ENCODE measurements at places on chromosomes 7 and 10. TPM values are rescaled to one million over a fixed set of nuclear protein-coding genes. Genes with fewer than 3 reads are reported as not detected.

- no peak for DNase-seq
Measured at GRCh38 chr7:103632972-103633371, 187.0 kb upstream of the SLC26A5 start.

Gene LRRC17
- 299 TPM for total RNA-seq

DNA sequence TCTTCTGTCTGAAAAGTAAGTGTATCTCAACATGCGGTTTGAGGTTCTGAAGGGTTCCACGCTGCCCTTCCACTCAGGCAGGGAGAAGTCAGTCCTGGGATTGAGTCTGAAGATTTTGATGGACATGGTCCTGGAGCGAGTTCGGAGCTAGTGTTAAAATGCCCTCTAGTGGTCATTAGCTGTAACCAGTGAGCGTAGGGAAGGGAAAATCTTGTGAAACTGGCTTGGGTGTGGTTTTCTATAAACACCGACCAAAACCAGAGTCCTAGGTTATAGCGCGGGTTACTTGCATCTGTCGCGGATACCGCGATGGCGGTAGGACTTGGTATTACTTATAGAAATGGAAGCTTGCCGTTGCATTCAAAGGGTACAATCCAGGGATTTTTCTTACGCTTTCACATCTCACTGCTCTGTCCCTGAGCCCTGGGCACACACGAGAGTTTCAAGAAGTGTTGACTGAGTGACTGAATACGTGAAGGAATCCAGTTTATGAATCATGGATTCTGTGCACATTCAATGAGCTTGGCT is 348.2 kb upstream of the C7orf33 start:
- no peak for DNase-seq

GRCh38 chr7:122791959-122792545 is 89.3 kb upstream of the RNF148 start:
- no peak for DNase-seq

GRCh38 chr7:142516038-142516501 is 233.2 kb upstream of the PRSS1 start:
- no peak for DNase-seq

DNA sequence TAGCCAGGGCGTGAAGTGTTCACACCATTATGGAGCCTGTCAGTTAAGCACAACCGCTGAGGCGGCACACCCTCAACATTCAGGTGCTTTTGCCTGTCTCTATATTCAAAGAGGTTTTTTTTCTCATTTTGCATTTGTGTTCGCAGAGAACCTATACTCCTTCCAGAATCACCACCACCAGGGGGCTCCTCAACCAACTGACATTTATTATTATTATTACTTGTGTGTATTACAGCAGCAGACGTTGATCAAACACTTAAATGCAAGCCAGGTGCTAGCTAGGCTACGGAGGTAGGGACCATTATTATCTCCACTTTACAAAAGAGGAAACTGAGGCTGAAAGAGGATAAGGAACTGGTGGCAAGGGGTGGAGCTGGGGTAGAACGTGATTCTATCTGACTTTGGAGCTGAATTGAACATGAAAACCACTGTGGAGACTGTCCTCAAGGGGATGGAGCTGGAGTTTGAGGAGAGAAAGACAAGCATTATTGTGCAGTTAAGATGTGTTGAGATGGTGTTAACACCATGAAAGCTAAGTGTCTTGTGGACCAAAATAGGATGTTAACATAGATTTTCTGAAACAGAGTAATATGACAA is 133.8 kb upstream of the PLXNA4 start:
- no peak for DNase-seq

DNA sequence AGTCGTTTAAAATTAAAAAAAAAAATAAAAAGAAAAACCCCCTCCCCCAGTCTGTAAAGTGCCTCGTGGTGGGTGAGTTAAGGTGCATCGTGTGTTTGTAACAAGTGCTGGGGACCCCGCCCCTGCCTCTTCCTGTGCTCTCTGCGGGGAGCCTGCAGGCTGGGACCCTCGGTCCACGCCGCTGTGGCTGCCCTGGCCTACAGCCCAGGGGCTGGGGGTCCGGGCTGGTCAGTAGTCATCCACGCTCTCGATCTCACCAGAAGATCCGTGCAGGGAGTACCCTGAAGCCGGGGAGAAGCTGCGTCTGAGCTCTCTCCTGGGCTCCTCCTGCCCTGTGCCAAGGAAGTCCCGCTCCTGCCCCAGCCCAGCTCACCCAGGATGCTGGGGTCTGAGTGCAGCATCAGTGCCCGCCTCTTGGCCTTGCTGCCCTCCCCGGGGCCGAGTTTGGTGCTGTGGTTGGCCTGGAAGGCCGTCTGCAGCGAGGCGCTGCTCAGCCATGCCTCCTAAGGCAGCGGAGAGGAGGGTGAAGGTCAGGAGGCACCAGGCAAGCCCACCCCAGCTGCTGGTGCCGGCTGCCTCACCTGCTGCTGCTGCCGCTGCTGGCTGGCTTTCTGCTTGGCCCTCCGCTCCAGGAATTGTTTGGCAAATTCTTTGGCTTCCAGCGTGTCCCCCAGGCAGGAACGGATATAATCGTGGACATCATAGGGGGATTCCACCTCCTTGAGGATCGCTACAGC is 8.1 kb downstream of the GNB2 start:
- no peak for DNase-seq

- no peak for DNase-seq
Measured at GRCh38 chr10:4345877-4346646, 479.9 kb upstream of the AKR1E2 start.

Gene PNLIPRP1
- not detected for total RNA-seq

Gene HMX3
- total RNA-seq, result not detected

GRCh38 chr7:101916876-101917275 is 99.5 kb downstream of the CUX1 start:
- DNase-seq, result no peak

DNA sequence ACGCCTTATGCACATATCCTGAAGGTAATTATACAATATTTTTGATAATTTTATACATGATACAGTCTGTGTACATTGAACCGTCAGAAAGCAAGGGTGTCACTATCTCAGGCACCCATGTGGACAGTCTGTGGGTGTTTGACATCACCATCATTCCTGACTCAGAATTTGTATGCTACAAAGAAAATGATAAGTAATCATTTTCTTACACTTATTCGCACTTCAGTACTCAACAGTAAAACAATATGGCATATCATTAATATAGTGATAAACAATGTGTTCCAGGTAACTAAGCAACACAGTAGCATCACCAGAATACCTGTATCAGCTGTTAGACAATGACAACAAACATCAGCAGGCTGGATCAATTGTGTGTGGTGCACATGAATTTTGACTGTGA is 17.9 kb downstream of the HECW1 start:
- no peak for DNase-seq

GRCh38 chr10:97025613-97026242 is 160.0 kb downstream of the SLIT1 start:
- DNase-seq, result no peak

GRCh38 chr10:112967200-112967599 is 17.2 kb downstream of the TCF7L2 start:
- no peak for DNase-seq

Gene MYPN
- total RNA-seq, result 0.06 TPM

- no peak for DNase-seq
Measured at GRCh38 chr10:99540657-99541531, 8.2 kb downstream of the NKX2-3 start.

Gene BAMBI
- 44.9 TPM for total RNA-seq

Gene SEMA4G
- total RNA-seq, result 9.9 TPM

Gene TMEM273
- total RNA-seq, result 10.9 TPM

GRCh38 chr10:63431962-63432797 is 33.6 kb downstream of the JMJD1C start:
- no peak for DNase-seq

GRCh38 chr10:13707156-13707881 is 120.6 kb downstream of the PRPF18 start:
- DNase-seq, result peak; percentile 94

GRCh38 chr7:155799514-155799913 is 12.7 kb downstream of the SHH start:
- no peak for DNase-seq

Gene OAT
- total RNA-seq, result 137 TPM

- DNase-seq, result no peak
Measured at GRCh38 chr7:102973096-102973802, 60.4 kb downstream of the LRRC17 start.

Gene FFAR4
- total RNA-seq, result 0.06 TPM

DNA sequence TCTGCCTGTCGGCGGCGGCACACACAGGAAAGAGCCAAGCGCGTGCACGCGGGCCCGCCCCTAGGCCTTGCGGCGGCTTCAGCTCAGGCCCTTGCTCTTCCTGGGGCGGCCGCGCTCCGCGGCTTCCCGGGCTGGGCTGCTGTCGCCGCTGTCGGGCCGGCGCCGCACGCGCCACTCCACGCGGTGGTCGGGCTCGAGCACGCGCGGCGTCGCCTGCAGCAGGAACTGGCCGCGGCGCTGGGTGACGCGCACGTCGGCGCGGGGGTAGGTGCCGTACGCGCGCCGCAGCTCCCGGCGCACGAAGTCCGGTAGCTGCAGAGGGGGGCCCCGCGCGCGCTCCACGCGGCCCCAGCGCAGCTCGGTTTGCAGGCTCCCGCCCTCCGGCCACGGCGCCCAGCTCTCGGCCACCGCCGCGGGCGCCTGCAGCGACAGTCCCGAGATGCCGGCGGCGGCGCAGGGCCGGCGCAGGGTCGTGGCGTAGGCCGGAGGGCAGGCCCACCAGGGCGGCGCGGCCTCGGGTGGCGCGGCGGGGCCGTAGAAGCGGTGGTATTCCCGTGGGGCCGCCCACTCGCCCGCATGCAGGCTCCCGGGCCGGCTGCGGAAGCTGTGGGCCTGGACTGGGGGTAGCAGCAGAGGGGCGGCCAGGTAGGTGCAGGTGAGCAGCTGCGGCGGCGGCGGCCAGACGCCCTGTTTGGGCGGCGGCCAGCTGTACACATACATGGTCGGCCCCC is 804 bp downstream of the C10orf95 start:
- no peak for DNase-seq

- no peak for DNase-seq
Measured at GRCh38 chr7:118496138-118496644, 271.7 kb downstream of the ANKRD7 start.

Gene CALML3
- not detected for total RNA-seq

GRCh38 chr10:65294329-65294728 is 1631.5 kb upstream of the LRRTM3 start:
- no peak for DNase-seq

GRCh38 chr7:13981070-13981469 is 8.4 kb downstream of the ETV1 start:
- DNase-seq, result no peak

DNA sequence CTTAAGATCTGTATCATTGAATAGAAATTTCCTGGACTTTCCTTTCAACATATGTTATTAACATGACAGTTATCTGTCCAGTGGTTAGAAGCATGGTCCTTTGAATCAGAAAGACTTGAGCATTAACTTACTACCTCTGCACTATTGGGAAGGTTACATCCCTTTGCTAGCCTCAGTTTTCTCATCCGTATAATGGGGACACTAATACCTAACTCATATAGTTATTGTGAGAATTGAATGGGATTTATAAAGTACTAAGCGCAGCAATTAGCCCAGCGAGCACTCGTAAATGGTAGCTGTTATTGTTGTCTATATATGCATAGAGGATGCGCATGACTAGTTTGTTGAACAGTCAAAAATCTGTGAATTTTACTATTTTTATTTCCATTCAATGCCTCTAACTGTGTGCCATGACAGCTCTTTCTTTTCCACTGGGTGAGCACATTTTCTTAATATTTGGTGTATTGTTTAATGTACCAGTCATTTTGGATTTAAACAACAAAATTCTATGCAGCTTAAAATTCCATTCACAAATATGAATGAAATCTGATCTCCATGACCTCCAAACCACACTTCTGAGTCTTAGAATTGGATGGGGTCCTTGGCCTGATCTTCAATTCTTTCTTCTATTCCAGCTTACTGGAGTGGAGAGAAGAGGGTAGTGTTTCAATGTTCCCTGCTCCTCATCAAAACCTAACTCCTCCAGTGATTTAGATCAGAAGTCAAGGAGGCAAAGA is 65.0 kb downstream of the CACNB2 start:
- no peak for DNase-seq

DNA sequence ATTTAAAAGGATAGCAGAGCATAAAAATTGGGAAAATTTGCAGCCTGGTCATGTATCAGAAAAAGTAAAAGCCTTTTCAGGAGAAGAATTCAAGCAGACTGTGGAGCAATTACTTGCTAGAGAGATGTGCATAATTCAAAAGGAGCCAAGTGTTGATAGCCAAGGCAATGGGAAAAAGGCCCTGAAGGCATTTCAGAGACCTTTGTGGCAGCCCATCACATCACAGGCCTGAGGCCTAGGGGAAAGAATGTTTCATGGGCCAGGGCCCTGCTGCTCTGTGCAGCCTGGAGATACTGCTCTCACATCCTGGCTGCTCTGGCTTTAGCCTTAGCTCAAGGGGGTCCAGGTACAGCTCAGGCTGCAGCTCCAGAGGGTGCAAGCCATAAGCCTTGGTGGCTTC is 152.9 kb downstream of the MAGI2 start:
- DNase-seq, result no peak

Gene TUBB8
- total RNA-seq, result 0.11 TPM

Gene PMPCB
- 69.5 TPM for total RNA-seq

GRCh38 chr10:127293640-127294039 is 97.2 kb upstream of the INSYN2A start:
- no peak for DNase-seq

DNA sequence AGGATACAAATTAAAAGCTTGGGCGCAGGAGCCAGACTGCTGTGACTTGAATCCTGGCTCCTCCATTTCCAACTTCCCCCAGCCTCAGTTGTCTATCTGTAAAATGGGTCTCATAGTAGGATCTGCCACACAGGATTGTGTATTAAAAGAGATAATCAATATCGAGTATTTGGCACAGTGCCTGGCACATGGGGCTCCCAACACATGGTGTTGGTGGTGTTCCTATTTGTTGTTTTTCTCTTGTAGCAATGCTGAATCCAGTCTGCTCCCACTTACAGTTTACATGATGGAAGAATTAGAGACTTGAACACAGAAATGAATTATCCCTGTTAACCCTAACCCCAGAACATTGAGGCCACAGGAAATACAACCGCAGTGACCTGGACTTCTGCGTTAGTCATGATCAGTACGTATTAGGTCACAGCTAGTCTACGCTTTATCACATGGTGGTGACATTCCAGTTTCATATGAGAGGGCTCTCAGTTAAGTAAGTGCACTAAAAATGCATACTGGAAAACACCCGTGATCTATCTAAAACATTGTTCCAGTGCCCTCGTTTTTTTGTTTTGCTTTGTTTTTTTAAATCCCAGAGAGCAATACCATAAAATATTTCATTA is 169.5 kb upstream of the KLF14 start:
- DNase-seq, result no peak

DNA sequence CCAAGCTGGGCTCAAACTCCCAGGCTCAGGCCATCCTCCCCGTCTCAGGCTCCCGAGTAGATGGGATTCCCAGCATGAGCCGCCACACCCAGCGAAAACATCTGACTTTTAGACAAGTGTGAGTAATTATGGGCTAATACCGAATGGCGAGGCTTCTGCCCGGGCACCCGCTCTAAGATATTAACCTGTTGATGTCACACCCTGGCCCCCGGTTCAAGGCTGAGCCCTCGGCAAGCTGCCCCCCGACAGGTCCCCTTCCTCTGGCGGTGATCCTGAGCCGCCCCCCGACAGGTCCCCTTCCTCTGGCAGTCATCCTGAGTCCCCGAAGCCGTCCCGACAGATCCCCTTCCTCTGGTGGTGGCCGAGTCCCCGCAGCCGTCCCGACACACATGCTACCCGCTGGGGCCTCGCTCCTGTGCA is 5.2 kb downstream of the PSMG3 start:
- no peak for DNase-seq

- no peak for DNase-seq
Measured at GRCh38 chr7:66183700-66184099, 21.4 kb upstream of the TPST1 start.

Data from spinal cord (tissue), 10 donors.